ENCODE measurements at places on chromosomes 6 and 20. TPM values are rescaled to one million over a fixed set of nuclear protein-coding genes. Genes with fewer than 3 reads are reported as not detected.

DNA sequence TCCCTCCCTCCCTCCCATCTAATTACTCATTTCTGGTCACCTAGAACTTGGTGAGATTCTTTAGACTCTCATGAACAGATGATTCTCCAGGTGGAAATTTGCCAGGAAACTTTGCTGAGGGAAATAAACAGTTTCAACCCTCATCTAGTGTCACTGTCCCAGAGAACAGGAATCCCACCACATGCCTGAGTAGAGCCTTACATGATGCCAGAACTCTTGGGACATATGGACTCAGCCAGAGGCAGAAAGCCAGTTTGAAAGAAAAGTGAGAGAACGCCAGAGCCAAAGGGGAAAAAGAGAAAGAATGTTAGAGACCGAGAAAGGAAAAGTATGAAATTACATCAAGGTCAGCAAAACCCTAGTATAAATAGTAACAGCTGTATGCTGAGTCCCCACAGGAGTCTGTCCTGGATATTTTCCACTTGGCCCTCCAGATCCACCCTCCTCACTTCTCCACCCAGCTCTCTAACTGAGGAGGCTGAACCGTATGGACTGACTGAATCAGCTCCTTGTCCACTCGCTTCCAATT lies 127.5 kb upstream of the COL21A1 start:
- H3K36me3 ChIP-seq, result no peaks in the 10 kb centered on the region
- peak; percentile 98 for DNase-seq
- H3K27ac ChIP-seq, result peak overlapping the region; percentile 93
- peaks cover 40% of the 10 kb centered on the region for H3K4me1 ChIP-seq
- H3K4me3 ChIP-seq, result no peak overlapping the region

FOXQ1 gene
- 0.04 TPM for total RNA-seq

COL20A1 gene
- total RNA-seq, result 4.6 TPM

GRCh38 chr6:161244725-161245124 lies 29.1 kb downstream of the AGPAT4 start:
- no peak for DNase-seq
- no peaks in the 10 kb centered on the region for H3K4me1 ChIP-seq
- H3K27ac ChIP-seq, result no peak overlapping the region

ADGRB3 gene
- 1.5 TPM for total RNA-seq

GRCh38 chr6:17885889-17886576 lies 101.4 kb downstream of the KIF13A start:
- H3K4me1 ChIP-seq, result no peaks in the 10 kb centered on the region
- H3K27ac ChIP-seq, result no peak overlapping the region
- no peak overlapping the region for H3K4me3 ChIP-seq
- H3K36me3 ChIP-seq, result no peaks in the 10 kb centered on the region
- no peaks in the 10 kb centered on the region for H3K27me3 ChIP-seq
- no peak for DNase-seq

DNA sequence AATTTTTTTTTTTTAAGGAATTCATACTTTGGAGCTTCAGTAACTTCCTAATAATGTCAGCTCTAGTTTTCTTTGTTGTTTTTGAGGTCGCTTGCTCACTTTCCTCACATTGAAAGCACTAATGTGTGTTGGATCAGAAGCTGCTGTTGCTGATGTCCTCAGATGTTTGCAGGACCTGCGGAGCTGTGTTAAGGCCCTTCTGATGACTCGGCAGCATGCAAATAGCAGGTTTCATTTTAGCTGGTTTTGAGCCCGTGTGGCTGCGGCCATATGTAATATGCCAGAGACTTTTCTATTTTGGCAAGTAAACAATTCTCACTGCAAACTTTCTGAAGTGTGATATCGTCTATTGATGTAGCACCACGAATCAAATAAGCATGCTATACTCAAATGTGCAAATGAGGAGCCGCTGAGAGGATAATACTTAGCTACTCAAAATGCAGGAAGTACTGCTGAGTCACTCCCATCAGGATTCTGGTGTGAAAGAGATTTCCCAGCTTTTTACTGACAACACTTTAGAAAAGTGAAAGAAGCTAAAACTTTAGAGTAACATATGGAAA lies 187.8 kb downstream of the SASH1 start:
- peak overlapping the region; percentile 74 for H3K27ac ChIP-seq
- no peaks in the 10 kb centered on the region for H3K27me3 ChIP-seq
- peaks cover 3% of the 10 kb centered on the region for H3K4me1 ChIP-seq
- DNase-seq, result peak; percentile 80
- peaks cover 68% of the 10 kb centered on the region for H3K36me3 ChIP-seq
- H3K4me3 ChIP-seq, result no peak overlapping the region

MATN4 gene
- 0.58 TPM for total RNA-seq

DNA sequence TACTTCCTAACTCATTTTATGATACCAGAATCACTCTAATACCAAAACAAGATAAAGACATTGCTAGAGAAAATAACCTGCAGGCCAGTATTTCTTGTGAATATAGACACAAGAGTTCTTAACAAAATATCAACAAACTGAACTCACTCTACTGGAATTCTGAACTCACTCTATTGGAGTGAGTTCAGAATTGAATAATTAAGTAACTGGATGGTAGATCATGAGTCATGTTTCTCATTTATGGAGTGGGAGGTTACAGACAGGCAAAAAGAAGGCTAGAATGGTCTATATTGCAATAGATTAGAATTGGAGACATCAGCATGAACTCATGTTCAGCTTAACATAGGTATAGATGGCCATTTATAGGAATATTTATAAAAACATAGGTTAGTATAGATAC lies 26.6 kb upstream of the C6orf58 start:
- no peak overlapping the region for H3K27ac ChIP-seq
- no peaks in the 10 kb centered on the region for H3K27me3 ChIP-seq
- no peak for DNase-seq
- H3K4me1 ChIP-seq, result no peaks in the 10 kb centered on the region

DST gene
- total RNA-seq, result 192 TPM

RSPH9 gene
- 0.49 TPM for total RNA-seq

DNA sequence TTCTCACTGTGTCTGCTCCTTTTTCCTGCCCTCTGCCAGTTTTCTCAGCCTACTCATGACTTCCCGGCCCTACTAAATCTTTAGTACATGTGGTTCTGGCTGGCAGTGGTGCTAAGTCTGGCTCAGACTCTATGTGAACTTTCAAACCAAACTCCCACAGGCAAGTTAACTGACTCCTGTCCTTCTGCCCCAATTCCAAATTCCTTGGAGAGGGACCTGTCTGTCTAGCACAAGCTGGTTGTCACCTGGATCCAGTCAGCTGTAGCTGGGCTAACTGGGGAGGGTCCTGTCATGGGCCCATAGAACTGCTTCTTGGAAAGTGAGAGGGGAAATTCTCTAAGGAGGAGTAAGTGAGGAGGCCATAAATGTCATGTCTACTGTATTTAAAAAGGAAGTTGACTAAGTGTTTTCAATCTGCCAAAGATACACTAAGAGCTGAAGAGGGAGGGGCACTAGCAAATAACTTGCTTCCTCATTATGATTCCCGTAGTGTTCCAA lies 240.1 kb downstream of the KCNQ5 start:
- peak; percentile 35 for DNase-seq
- no peaks in the 10 kb centered on the region for H3K4me1 ChIP-seq
- no peak overlapping the region for H3K4me3 ChIP-seq
- H3K27me3 ChIP-seq, result no peaks in the 10 kb centered on the region
- no peak overlapping the region for H3K27ac ChIP-seq

PAX1 gene
- 0.58 TPM for total RNA-seq

ZSCAN23 gene
- 5.5 TPM for total RNA-seq

TP53TG5 gene
- not detected for total RNA-seq

DNA sequence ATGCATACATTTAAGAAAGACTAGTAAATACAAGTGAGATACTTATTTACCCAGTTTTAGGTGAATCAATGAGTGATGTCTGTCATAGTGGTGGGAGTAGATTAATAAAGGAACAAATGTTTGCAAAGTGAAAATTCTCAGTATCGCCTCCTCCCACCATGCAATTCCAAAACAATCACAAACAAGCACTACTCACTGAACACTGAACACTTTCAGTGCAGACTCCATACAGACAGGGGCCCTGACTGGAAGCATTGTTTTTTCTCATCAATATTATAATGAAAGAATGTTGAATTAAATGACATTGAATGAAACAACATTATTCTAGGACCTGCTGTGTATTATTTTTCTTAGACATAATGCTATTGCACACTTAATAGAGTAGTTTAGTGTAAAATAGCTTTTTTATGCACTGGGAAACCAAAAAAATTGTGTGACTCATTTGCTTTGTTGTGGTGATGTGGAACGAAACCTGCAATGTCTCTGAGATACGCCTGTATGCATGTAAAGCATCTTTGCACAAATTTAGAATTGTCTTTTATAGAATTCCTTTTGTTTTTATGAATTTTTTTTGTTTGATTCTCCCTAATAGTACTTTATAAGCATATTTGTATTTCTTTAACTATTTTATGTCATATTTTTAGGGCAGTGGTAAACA lies 317.5 kb downstream of the UTRN start:
- H3K4me1 ChIP-seq, result no peaks in the 10 kb centered on the region
- DNase-seq, result no peak
- no peaks in the 10 kb centered on the region for H3K36me3 ChIP-seq
- H3K27ac ChIP-seq, result no peak overlapping the region

- H3K27me3 ChIP-seq, result no peaks in the 10 kb centered on the region
- no peaks in the 10 kb centered on the region for H3K36me3 ChIP-seq
- H3K4me3 ChIP-seq, result no peak overlapping the region
Observed at GRCh38 chr20:60749804-60750602, 502.1 kb upstream of the CDH4 start.

DNA sequence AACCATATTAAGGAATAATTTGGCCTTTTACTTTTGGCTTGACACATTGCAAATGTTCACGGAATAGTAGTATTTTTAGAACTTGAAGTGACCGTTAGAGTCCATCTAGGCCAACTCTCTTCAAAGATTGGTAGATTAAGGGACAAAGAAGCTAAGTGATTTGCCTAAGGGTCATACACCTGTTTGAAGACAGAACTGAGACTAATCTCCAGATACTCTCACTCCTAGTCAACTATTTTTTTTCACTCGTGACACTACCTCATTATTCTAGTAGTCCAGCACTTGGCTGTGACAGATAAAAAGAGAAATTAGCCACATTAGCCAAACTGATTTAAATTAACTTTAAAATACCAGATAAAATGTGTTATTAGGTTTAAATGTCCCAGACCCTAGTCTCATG lies 10.6 kb downstream of the ACSS2 start:
- no peaks in the 10 kb centered on the region for H3K4me1 ChIP-seq
- no peak overlapping the region for H3K27ac ChIP-seq
- H3K4me3 ChIP-seq, result no peak overlapping the region
- no peak for DNase-seq
- H3K36me3 ChIP-seq, result peaks cover 15% of the 10 kb centered on the region
- no peaks in the 10 kb centered on the region for H3K27me3 ChIP-seq

PACSIN1 gene
- 0.27 TPM for total RNA-seq

SOX18 gene
- 2.2 TPM for total RNA-seq

CLVS2 gene
- 0.53 TPM for total RNA-seq

GRCh38 chr6:54865091-54865631 lies 18.6 kb downstream of the FAM83B start:
- no peaks in the 10 kb centered on the region for H3K36me3 ChIP-seq
- H3K27me3 ChIP-seq, result no peaks in the 10 kb centered on the region
- DNase-seq, result no peak
- H3K4me1 ChIP-seq, result no peaks in the 10 kb centered on the region

DNA sequence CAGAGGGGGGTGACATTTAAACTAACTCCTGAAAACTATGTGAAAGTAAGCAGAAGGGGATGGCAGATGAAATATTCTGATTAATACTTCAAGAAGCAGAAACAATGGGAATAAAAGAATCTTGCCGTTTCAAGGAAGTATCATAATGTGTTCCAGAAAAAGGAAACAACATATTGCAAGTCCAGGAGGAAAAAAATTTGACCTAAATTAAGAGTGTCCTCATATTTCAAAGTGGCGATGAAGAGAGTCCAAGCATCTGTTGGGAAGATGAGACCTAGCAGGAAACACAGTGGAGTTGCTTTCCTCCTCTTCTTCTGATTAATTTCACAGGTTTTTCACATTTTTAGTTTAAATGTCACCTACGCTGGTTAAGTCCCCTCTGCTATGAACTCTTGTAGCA lies 45.6 kb upstream of the TNFAIP3 start:
- peaks cover 14% of the 10 kb centered on the region for H3K4me1 ChIP-seq
- peak; percentile 84 for DNase-seq
- peak overlapping the region; percentile 65 for H3K27ac ChIP-seq
- no peak overlapping the region for H3K4me3 ChIP-seq
- H3K36me3 ChIP-seq, result no peaks in the 10 kb centered on the region
- H3K27me3 ChIP-seq, result no peaks in the 10 kb centered on the region

GRCh38 chr6:54291738-54292137 lies 16.5 kb upstream of the TINAG start:
- no peaks in the 10 kb centered on the region for H3K4me1 ChIP-seq
- H3K4me3 ChIP-seq, result no peak overlapping the region
- H3K36me3 ChIP-seq, result no peaks in the 10 kb centered on the region
- H3K27ac ChIP-seq, result no peak overlapping the region
- DNase-seq, result no peak

ULBP3 gene
- 3.9 TPM for total RNA-seq

DNA sequence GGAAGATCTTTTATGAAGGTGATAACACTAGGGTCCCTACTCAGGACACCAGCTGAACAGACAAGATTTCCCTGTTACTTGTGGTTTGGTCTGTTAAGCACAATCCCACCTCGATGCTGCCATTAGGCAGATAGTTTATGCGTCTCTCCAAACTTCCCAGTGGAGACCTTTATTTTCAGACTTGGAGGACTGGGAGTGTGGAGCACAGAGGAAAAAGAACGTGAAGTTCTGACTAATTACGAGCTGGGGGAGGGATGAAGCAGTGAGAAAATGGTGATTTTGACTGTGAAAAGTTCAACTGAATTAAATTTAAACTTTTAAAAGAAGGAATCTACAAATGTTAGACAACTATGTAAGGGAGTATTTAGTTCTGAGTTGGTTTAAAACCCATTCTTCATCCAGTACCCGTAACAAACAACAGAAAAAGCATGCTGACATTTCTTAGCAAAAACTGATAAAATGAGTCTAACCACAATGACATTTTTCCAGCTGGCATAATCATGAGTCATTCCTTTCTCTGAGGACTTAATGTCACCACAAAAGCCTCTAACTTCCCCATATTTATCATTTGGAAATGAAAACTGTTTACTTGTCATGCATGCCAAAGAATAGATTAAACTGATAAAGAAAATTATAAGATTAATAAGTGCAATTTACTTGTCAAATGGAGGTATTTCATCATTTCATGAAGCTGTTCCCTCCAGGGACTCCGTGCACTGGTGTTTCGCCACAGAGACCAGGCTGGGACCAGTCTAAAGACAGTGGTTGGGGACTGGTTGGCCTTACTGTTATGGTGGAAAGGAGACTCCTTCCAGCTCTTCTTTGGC lies 113.3 kb upstream of the SSTR4 start:
- H3K27me3 ChIP-seq, result no peaks in the 10 kb centered on the region
- peaks cover 21% of the 10 kb centered on the region for H3K4me1 ChIP-seq
- no peak overlapping the region for H3K27ac ChIP-seq
- DNase-seq, result no peak
- no peak overlapping the region for H3K4me3 ChIP-seq
- no peaks in the 10 kb centered on the region for H3K36me3 ChIP-seq

DNA sequence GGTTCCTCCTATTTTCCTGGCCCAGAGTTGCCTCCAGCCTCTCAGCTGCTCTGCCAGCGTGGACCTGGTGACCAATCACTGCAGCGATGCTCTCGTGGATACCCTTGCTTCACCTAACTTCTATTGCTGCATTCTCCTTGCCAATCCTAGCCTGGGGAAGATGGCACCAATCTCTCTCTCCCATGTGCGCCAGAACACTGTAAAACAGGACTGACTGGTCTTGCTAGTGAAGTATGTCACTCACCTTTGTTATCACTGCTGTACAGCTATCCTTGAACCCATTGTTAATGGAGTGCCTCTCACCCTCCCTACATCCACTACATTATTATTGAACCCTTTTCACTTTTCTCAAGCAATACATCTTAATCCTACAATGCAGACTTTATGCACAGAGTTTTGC lies 80.1 kb downstream of the LYRM4 start:
- no peaks in the 10 kb centered on the region for H3K4me1 ChIP-seq
- no peak for DNase-seq
- no peak overlapping the region for H3K4me3 ChIP-seq
- no peak overlapping the region for H3K27ac ChIP-seq
